ENCODE measurements at places on chromosomes 13 and 19.

GRCh38 chr19:40403262-40403984 is 9.8 kb downstream of the PRX start:
- peak; percentile 88 for DNase-seq

DNA sequence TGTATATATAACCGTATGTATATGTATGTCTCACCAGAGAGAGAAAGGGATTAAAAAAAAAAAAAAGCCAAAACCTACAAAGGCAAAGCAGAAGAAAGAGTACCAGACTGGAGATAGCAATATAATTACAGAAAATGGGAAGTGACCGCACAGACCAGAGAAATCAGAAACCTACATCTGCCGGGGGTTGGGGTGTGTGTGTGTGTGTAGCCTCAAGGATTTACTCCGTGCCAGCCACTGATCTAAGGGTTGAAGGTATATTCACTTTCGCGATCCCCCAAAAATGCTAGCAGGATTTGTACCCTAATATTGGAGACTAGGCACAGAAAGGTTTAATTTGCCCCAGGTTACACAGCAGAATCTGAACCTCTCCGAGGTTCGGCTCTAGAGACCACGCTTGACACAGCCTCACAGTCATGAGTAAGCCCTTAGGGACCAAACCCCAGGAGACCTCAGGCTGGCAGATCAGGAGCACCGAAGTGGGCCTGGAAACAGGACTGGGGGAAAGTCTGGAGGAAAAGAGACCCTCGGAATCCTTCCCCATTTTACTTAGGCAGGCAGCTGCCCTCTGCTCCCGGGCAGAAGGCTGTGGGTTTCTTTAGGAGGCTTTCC is 14.8 kb downstream of the ARL11 start:
- no peak for DNase-seq

DNA sequence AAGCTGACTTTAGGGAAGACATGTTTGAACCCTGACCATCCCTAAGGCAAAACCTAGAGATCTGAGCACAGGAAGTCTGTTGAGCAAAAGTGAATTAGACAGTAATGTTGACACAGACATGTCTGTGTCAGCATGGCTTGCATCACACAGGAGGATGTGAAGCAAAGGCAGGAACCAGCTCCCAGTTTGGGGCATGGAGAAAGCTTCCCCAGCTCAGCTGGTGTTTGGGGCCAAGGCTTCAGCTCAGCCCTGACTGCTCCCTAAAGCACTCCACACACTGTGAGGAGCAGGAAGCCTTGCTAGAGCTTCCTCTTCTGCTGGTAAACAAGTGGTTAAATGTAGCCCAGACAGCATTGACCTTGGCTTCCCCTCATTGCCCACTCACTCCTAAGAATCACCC is 153.8 kb upstream of the UBL3 start:
- no peak for DNase-seq

DNA sequence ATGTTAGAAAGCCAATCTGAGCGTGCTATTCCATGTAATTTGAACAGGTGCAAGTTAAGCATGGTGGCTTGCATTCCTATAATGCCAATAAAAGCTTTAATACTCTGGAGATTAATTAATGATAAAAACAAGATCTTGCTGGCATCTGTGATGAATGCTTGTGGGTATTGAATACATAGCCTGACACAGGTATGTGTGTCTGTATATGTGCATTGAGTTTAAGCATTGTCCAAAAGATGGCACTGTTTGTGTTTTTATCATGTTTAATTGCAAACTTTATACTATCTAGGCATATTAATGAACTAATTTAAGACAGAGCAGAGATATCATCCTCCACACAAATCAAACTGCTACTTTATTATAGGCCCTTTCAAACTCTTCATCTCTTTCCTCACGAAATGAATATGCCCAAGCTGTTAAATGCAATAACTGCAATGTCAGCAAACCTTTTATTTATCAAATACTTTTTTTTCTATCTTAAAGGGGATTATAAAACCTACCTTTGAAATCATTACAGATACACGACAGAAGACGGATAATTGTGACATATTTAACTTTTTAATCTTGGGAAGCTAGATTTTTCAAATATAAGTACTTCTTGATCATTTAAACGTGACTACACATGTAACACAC is 86.5 kb downstream of the TNFSF11 start:
- DNase-seq = peak; percentile 30

DNA sequence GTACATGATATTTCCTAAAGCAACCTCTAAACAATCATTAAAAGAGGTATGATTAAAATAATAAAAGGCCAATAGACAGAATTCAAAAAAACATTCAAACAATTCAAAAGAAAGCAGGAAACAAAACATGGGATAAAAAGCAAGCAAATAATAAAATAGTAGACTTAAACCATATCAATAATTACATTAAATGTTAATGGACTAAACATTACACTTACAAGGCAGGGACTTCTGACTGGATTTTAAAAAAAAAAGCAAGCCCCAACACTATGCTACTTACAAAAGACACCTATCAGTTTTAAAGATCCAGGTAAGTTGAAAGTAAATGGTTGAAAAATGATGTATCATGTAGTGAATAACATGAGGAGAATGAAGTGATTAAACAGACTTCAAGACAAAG is 65.2 kb downstream of the KLF2 start:
- no peak for DNase-seq

DNA sequence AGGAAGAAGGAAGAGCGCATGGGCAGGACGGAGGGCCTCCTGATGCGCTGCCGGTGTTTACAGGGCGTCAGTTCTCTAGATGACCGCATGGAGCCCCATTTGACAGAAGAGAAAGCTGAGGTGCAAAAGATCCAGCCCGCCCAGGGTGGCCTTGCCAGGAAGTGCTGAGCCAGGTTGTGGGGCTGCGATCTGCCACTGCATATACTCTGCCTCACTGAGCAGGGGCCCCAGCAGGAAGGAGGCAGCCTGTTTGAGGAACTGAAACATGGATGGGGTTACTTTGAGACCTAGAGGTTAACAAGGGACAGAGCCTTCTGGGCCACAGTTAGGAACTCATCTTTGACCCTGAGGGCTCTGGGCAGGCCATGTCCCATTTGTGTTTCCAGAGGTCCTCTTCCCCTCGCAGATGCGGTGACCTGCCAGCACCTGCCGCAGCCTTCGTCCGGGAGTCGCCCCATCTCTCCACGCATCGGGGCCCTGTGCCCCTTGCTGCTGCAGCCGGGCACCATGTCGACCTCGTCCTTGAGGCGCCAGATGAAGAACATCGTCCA is 3.2 kb downstream of the EPN1 start:
- no peak for DNase-seq

GRCh38 chr13:78341032-78341431 is 262.3 kb downstream of the POU4F1 start:
- no peak for DNase-seq

DNA sequence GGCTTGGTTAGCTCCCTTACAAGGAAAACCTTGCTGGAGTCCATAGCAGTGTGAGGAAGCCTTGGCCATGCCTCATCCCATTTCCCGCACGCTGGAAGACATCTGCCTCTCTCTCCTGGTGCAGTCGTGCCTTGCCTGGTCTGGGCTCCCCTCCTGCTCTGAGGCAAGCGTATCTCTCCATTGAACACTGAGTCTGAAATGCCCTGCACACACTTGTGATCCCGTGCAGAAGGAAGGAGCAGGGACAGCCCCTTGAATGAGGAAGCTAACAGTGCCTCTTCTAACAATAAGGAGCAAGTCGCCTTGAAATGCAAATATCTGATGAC is 407 bp upstream of the ZNF440 start:
- DNase-seq = no peak

GRCh38 chr19:7994114-7994513 is 11.3 kb downstream of the ELAVL1 start:
- DNase-seq = no peak

GRCh38 chr19:1811472-1811894 is 593 bp downstream of the ATP8B3 start:
- DNase-seq = peak; percentile 50

GRCh38 chr13:39779337-39780265 is 124.1 kb downstream of the COG6 start:
- DNase-seq = peak; percentile 40

DNA sequence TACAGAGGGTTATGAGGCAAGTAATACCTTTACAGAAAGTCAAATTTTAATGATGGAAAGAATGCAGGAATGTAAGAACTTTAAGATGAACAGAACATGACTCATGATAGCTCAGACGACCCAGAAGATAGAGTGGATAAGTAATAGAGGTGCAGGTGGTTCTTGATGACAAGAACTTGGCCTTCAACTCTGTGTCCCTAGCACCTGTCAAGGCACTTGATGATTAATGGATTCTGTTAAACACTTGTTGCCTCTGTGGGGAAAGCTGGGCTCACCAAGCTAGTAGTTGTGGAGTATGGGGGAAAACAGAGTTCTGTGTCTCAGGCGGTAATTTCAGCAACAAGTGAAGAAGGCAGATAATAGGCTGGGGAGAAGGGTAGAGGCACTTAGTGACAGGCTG is 306.2 kb downstream of the ATP8A2 start:
- DNase-seq = no peak

GRCh38 chr13:38688674-38689073 is 1.8 kb downstream of the FREM2 start:
- no peak for DNase-seq

DNA sequence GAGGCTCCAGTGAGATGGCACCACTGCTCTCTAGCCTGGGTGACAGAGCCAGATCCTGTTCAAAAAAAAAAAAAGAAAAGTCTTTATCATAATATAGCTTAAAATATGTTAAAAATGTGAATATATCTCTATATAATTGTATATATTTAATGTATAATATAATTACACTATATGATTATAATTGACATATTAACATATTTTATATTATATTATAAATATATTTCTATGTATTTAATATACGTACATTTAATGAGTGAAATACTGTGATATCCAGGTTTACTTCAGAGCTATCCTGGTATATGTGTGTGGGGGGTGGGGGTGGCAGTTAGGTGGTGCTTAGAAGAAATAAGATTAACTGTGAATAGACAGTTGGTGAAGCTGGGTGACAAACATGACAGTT is 35.6 kb upstream of the SPRY2 start:
- no peak for DNase-seq

- no peak for DNase-seq
Measured at GRCh38 chr19:32195706-32196610, 149.5 kb upstream of the ZNF507 start.

GRCh38 chr13:84609716-84610115 is 727.4 kb upstream of the SLITRK1 start:
- DNase-seq = peak; percentile 67

DNA sequence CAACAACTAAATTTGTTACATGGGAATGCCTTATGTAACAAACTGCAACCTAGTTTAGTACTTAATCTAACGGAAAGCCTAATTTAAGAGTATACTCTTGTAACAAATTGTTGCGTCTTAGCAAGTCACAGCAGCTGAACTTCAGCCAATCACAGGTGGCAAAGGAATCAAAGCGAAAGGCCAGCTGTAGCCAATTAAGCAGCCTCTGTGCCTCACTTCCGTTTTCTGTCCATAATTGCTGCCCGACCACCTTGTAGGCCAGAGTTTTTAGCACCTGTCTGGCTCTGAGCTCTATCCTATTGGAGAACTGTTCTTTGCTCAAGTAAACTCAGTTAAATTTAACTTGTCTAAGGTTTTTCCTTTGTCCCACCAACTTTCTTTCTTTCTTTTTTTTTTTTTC is 18.1 kb upstream of the HSPH1 start:
- DNase-seq = no peak

DNA sequence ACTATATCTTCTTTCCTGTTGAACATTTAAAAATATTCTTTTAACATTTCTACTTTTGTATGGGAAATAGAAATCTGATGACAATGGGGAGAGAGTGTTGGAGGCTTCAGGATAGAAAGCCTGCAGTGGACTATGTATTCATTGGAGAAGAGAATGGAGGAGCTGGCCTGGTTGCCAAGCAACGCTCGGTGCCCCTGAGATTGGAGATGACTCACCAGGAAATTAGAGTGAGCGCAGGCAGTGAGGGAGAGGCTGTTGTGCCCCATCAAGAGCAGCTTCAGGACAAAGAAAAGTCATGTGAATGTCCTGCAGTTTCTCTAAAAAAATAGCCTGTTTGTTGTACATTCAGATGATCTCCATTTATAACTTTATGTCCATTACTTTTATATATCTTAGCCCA is 48.7 kb upstream of the ZNF835 start:
- no peak for DNase-seq

DNA sequence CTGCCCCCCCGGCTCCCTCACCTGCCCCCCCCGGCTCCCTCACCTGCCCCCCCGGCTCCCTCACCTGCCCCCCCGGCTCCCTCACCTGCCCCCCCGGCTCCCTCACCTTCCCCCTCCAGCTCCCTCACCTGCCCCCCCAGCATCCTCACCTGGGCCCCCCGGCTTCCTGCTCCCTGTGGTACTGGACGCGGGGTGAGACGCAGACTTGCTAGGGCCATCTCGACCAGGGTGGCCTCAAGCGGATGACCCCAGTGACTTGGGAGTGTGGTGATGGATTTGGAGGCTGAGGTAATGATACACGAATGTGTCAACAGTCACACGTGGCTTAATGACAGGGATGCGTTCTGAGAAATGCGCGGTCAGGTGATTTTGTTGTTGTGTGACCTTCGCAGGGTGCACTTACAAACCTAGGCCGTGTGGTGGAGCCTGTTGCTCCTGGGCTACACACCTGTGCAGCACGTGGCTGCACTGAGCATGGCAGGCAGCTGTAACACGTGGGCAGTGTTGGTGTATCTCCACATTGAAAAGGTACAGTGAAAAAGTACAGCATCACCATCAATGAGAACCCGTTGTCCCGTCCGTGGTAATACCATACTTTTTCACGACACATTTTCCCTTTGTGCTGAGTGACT is 197.8 kb downstream of the TEX29 start:
- no peak for DNase-seq

- peak; percentile 54 for DNase-seq
Measured at GRCh38 chr13:31236211-31236786, 36.5 kb downstream of the B3GLCT start.

GRCh38 chr13:94674609-94675348 is 37.6 kb downstream of the SOX21 start:
- peak; percentile 34 for DNase-seq

DNA sequence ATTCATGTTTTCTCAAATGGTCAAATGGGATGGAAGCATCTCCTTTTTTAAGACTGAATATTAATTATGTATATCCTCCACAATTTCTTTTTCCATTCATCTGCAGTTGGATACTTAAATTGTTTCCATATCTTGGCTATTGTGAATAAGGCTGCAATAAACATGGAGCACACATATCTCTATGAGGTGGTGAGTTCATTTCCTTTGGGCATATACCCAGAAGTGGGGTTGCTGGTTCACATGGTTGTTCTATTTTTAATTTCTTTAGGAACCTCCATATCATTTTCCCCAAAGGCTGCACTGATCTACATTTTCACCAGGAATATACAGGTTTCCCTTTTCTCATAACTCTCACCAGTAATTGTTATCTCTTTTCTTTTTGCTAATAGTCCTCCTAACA is 566.3 kb downstream of the KCTD12 start:
- DNase-seq = no peak

GRCh38 chr13:60720590-60720989 is 323.6 kb downstream of the TDRD3 start:
- DNase-seq = no peak

DNA sequence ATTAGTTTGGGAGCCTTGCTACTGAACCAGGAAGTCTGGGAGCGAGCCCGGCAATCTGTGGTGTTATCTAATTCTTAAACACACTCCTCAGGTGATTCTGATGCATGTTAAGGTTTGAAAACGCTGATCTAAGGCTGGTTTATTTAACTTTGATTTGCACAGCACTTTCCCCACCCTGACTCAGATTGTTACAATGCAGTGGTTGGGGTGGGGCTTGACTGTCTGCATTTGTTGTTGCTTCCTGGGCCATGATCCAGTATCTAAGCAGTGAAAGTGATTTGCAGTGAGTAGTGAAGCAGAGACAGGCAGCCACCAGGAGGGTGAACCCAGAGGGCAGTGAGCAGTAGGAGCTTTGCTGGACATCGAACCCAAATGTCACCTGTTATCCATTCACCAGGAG is 81.6 kb upstream of the ARGLU1 start:
- DNase-seq = peak; percentile 8

- no peak for DNase-seq
Measured at GRCh38 chr19:10752237-10752912, 34.5 kb downstream of the DNM2 start.

All from astrocyte of the spinal cord (primary cell).